ENCODE measurements at places on chromosomes 11 and 22.

DNA sequence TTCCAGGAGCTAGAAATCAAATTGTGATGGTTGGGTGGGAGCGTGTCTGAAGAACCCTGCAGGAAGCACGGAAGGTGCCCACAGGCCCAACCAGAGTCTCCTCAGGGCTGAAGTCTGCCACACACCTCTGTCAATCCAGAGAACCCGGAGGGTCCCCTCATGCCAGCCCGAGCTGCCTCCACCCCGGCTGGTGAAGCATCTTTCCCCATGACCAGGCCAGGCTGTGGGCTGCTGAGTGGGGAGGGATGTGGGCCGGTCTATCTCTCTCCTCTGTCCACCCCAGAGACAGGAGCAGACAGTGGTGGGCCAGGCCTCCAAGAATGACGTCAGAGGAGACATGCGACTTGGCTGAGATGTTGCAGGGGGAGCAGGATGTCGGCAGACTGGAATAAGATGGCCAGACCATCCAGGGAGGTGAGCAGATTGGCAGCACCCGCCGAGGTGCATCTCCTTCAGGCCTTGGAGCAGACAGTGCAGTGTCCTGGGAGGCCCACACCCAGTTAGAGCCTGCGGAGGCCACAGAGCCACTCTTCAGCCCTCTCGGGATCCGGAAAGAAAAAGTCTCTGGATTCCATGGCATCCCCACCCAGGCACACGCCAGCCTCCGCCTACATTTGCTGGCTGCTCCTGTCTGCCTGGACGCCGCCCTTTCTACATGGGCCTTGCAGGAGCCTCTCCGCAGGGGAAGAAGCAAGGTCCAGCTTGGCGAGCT is 1524.9 kb downstream of the BRD1 start:
- H3K4me1 ChIP-seq: no peaks in the 10 kb centered on the region
- no peak for DNase-seq
- H3K27me3 ChIP-seq: no peaks in the 10 kb centered on the region

- peaks cover 70% of the 10 kb centered on the region for H3K4me1 ChIP-seq
- peak overlapping the region; percentile 94 for H3K4me3 ChIP-seq
- H3K36me3 ChIP-seq: peaks cover 68% of the 10 kb centered on the region
- peak overlapping the region; percentile 96 for H3K27ac ChIP-seq
Observed at GRCh38 chr11:12195768-12196167, 85.4 kb downstream of the MICAL2 start.

- H3K4me1 ChIP-seq: no peaks in the 10 kb centered on the region
- no peak overlapping the region for H3K27ac ChIP-seq
- peaks cover 20% of the 10 kb centered on the region for H3K27me3 ChIP-seq
- no peaks in the 10 kb centered on the region for H3K36me3 ChIP-seq
- no peak for DNase-seq
- H3K4me3 ChIP-seq: no peak overlapping the region
Observed at GRCh38 chr11:45405916-45406670, 120.0 kb upstream of the SYT13 start.

GRCh38 chr22:22604326-22605073 is 39.9 kb upstream of the GGTLC2 start:
- H3K27ac ChIP-seq: no peak overlapping the region
- H3K27me3 ChIP-seq: peaks cover 6% of the 10 kb centered on the region
- H3K4me1 ChIP-seq: no peaks in the 10 kb centered on the region

GRCh38 chr11:36441610-36442208 is 68.4 kb downstream of the TRAF6 start:
- H3K27me3 ChIP-seq: peaks cover 4% of the 10 kb centered on the region
- no peak overlapping the region for H3K4me3 ChIP-seq
- no peak for DNase-seq
